ENCODE measurements at places on chromosomes 5 and 9.

GRCh38 chr5:169691471-169691870 is 54.4 kb downstream of the DOCK2 start:
- DNase-seq: no peak

DNA sequence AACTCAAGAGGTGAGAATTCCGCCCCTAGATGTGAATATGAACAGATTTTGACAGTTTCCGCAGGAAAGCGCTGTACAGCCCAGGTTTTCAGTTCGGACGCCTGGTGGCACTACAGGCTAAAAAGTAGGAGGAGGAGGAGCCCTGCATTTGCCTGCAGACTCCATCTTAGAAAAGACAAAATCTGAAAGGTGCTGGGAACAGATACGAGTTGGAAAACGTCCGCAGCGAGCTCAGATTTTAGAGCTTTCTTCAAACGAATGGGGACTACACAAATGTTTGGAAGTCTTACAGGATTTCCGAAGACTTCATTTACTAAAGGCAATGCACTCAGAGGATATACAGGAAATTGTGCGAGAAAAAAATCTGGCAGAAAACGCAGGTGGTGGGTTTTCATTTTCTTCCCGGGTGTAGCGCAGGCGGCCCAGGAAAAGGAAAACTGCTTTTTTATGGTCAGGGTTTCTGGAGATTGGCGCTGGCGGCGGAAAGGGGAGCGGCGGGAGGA is 9.9 kb upstream of the PCDHB2 start:
- DNase-seq: peak; percentile 39

DNA sequence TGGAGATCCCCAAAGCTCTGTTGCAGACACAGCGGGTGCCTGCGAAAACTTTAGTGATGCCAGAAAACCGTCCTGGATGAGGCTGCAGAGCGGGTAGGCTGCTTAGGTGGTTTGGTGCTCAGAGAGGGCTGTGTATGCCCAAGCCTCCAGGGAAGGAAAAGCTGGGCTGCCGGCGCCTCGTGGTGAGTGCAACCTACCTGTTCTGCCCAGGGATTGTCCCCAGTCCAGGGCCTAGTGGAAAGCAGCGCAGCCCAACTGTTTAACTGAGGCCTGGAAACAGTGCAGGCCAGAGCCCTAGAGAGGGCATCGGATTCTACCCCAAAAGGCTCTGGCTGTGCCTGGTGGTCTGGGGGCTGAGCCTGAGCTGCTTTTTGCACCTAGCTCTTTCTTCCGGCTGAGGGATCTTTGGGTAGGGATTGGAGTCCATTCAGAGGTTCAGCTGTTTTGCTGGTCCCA is 2.8 kb downstream of the LMX1B start:
- DNase-seq: no peak

GRCh38 chr9:85554349-85554748 is 187.4 kb downstream of the AGTPBP1 start:
- no peak for DNase-seq

GRCh38 chr5:107670087-107670931 is 428 bp downstream of the EFNA5 start:
- DNase-seq: no peak

DNA sequence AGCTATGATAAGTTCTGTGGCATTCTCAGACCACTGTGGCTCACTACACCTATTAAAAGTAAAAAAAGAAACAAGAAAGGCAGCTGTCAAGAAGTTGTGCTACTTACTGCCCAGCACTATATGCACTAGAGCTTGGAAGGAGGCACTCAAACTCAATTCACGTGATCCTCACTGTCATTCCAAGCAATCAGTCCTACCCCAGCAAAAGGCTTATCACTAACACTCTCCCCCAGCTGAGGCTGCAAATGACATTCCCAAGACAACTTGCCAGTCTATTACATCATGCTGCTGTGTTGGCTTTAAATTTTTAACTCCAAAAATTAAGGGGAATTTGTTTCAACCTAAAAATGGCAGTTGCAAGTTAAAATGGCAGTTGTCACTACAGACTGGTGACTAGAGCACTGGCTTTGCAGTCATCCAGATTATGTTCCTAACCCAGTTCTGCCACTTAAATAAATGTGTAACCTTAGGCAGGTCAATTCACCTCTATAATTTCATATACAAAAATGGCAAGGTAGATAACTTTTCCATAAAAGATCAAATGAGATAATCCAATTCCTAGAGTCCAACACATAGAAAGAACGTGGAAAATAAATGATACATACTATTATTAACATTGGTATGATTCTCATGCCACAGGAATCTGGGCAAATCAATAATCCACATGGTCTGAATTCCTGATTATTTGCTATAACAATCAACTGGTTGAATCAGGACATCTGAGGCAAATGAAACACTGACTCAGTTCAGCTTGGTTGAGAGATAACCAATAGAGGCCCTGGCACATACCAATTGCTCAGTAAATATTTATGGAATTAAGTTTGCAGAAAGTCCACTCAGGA is 52.4 kb downstream of the FBXW11 start:
- no peak for DNase-seq

DNA sequence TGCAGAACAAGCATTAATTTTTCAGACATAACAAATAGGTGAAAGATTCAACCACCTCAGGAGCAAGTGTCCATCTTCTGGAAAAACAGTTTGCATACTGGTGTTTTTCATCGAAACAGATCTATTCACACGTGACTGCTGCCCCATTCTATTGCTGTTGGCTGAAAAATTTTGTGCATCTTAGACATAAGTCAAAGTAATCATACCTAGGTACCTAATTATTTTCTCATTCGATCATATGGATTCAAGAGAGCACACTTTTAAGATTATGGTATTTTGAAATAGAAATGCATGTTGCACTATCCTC is 72.9 kb upstream of the CDH6 start:
- DNase-seq: no peak

DNA sequence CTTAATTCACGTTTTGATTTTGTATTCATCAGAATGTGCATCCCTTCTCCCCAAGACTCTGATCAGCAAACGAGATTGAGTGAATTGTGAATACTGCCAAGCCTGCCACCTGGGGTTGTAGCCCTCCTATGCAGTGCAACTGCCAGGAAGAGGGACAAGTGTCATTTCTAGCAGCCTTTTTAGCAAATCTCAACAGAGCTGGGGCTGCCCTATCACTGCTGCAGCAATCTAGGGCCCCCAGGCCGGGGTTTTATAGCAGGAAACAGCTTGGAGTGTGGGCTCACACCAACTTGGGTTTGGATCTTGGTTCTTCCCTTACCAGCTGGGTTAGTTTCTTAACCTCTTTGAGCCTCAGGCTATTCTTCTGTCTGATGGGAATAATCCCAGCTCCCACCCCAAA is 4.0 kb downstream of the CSF1R start:
- DNase-seq: no peak

- peak; percentile 50 for DNase-seq
Observed at GRCh38 chr9:88535226-88536022, 446 bp downstream of the NXNL2 start.

DNA sequence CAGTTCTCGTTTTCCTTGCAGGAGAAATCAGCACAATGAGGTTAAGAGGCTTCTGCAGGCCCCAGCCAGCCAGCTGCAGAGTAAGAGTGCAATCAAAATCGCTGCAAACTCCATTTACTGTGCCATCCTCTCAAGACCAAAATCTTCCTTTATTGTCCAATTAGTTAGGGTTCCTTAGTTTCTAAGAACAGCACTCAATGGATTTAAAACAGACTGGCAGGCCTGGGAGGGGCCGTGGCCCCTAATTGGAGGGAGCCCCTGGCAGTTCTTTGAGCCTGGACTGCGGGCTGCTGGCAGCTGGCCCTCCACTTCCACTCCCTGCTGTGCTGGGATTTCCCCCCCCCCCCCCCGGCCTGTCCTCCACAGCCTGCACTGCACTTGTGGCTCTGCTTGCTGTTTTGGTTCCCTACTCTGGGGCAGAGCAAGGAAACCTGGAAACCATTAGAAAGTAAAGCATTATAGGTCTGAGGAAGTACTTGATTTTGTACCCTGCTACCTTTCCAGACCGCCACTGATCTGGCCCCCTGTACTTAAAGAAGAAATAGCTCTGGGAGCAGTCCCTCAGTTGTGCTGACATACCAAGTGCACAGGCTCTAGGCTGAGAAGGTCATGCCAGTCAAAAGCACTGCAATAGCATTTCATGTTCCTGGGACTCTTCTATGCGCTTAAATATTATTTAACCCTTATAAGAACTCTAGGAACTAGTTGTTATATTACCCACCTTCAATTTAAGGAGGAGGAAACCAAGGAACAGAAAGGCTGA is 129.0 kb downstream of the APBA1 start:
- DNase-seq: no peak

DNA sequence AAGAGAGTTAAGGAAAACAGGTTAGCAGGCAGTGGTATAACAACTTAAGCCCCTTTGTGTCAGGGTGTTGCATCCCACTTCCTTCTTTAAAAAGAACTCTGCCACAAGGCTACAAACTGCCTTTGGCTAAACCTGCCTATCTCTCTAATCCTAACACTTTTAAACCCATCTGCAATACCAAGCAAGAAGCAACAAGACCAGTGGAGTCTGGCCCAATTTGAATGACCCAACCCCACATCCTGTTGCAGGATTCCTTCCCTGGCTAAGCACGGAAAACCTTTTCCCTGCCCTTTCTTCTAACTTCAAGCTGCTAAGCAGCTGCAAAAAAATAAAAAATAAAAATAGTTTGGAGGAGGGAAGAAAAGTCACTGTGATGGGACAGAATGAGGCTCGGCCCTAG is 27.1 kb downstream of the ABCA1 start:
- no peak for DNase-seq

- no peak for DNase-seq
Observed at GRCh38 chr5:39599721-39600431, 175.1 kb upstream of the DAB2 start.

GRCh38 chr5:121746763-121747162 is 104.9 kb upstream of the FTMT start:
- no peak for DNase-seq

- DNase-seq: no peak
Observed at GRCh38 chr5:102811972-102812371, 56.9 kb downstream of the PAM start.

DNA sequence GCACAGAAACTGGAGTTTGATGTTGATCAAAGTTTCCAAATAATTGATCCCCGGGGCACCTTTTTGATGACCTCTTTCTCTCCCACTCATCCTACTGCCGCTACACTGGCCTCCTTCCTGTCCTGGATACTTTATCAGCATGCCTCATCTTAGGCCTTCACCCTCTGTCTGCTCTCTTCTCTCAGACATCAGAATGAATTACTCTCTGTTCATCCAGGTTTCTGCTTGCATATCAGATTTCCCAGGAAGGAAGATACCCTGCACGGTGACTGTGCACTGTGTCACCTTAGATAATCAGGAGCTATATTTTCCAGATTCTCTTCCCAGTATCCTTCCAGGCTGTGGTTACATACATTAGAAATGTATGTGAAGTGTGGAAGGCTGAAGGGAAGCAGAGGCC is 397.0 kb downstream of the DIRAS2 start:
- DNase-seq: no peak

DNA sequence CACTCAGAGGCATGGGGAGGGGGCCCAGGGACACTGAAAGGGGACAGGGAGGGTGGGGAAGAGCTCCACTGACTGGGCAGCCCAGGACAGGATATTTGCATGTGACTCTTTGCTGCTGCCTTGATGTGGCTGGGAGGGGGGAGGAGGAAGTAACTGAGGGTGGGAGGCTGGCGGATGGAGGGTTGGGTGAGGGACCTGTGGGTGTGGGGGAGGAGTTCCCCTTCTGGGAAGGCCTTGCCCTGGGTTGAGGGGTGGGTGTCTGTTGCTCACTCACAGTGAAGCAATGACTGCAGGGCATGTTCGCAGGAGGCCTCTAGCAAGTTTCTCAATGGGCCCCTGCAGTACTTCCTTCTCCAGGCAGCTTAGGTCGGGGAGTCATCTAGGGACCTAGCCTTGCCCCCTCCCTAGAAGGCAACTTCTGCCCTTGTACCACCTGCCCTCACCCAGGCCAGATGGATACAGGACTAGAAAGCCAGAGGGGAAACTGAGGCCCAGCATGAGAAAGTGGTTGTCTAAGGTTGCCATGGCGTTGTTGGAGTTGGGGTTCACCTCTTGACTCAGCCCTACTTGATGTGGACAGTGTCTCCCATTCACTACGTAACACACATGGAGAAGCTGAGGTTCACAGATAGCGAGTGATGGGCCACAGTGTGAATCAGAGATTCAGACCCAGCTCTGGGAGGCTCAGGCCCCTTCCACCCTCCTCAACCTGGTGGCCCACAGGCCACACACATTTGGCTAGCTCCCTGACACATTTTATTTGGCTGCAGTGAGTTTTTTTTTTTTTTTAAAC is 3.0 kb downstream of the GRK6 start:
- no peak for DNase-seq

GRCh38 chr5:9892696-9893095 is 262.5 kb upstream of the TAS2R1 start:
- no peak for DNase-seq

- DNase-seq: no peak
Observed at GRCh38 chr9:119052339-119053030, 316.8 kb downstream of the BRINP1 start.

- no peak for DNase-seq
Observed at GRCh38 chr5:107968998-107969397, 298.3 kb upstream of the EFNA5 start.

DNA sequence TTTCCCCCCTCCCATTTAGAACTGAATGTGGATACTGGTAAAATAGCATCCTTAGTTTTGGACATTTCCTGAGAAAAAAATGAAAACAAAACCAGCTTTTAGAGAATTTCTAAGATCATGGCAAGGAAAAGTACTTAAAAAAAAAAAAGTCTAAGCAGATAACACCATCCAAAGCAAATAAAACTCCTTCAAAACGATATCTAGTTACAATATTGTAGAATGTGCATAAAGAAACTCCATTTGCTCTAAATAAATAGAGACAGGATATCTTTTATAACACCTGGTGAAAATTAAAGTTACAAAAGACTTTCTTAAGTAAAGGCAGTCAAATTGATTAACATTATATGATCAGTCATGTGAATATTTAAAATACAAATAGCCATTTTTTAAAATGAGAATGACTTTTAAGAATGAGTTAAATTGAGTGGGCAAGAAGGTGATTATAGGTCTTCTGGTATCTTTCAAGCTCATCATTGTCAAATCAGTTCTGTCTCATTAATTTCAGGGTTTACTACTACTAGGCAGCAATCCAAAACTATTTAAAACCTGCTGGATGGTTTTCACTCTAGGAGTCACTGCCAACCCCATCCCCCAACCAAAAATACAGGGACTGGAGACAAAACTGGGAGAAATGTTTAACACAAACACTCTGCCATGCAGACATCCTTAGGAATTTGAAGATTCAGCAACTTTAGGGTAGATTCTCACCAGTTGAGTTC is 382.6 kb downstream of the ADGRV1 start:
- DNase-seq: no peak

DNA sequence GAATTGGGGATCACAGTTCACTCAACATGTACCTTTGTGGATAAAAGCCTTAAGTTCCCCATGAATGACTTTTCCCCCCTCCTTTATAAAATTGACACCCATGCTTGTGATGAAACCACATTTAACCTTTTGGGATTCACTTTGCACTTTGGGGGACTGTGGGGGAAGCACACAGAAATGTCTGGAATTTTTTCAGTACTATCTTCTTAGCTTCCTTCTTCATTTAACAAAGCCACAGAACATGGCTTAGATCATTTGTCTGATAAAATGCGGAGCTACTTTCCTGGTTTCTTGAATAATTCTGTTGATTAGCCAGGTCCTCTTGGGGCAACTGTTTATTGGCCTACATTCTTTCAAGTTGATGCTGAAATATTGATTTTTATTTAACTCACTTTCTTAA is 29.9 kb downstream of the TNFSF15 start:
- DNase-seq: no peak
